ENCODE measurements at places on chromosomes 13 and 19.

- peak; percentile 26 for DNase-seq
Measured at GRCh38 chr13:89361909-89362308, 1690.7 kb downstream of the SLITRK5 start.

DNA sequence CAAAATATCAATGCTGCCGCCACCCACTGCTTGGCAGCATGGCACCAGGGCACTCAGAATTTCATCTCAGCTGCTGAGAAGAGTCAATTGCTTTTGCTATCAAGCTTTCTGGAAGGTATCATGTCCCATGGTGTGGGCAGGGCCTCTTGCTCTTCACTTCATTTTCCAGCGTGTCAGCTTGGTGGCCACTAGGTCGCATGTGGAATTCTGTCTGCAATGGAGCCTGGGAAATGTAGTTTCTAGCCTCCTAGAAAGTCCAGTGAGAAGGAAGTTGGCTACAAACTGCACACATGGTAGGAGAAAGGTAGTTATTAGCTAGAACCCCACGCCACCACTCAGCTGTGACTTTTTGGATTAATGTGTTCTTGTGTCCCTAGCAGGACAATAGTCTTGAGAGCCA lies 105.3 kb downstream of the MYO16 start:
- DNase-seq: no peak

DNA sequence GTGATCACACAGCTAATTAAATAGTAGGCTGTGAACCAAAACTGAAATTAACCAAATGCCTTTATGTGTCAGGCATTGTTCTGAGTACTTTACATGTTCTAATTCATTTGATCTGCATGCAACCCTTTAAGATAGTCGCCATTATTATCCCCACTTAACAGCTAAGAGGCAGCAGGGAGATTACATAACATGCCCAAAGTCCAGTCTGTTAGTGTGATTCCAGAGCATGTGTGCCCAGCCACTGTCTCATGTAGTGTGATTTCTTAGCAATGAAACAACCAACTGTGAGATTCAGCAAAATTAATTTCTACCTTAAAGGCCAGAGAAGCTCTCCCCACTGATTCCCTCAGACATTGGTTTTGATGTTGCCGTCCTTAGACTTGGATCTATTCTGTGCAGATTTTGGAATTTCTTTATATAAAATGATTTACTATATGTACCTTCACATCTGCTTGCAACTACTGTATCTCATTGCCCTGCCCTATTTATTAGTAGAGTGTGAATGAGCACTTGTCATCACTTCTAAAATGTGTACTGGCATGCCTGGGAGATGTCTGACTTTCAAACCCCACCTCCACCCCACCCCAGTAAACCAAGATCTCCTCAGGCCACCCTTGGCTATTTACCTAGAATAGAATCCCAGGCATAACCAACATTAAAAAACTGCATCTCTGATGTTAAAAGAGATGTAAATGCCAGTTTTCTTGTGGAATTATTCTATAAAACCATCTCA lies 41.2 kb downstream of the POLR1D start:
- no peak for DNase-seq

DNA sequence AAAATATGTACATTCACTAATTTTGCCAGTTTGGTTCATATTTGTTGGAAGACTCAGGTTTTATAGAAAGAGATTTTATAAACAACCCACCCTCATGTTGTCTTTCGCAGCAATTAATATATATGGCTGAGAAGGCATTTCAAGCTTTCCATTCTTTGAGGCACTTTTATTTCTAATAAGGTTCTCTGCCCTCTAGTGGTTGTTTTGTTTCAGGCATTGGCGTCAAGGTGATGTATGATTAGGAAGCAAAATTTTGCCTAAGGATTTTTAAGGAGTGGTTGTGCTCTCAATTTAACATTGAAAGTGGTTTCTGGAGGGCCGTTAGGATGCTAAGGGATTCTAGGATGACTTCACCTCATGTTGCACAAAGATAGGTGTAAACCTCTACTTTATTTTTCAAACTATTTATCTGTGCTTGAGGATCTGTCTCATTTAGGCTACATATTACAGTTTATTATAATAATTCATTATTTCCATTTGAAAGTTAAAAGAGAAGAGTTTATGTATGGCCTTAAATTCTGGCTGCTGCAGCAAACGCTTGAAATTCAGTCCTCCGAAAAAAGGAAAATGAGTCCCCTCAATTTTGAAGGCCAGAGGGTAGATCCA lies 35.9 kb downstream of the OXGR1 start:
- peak; percentile 38 for DNase-seq

DNA sequence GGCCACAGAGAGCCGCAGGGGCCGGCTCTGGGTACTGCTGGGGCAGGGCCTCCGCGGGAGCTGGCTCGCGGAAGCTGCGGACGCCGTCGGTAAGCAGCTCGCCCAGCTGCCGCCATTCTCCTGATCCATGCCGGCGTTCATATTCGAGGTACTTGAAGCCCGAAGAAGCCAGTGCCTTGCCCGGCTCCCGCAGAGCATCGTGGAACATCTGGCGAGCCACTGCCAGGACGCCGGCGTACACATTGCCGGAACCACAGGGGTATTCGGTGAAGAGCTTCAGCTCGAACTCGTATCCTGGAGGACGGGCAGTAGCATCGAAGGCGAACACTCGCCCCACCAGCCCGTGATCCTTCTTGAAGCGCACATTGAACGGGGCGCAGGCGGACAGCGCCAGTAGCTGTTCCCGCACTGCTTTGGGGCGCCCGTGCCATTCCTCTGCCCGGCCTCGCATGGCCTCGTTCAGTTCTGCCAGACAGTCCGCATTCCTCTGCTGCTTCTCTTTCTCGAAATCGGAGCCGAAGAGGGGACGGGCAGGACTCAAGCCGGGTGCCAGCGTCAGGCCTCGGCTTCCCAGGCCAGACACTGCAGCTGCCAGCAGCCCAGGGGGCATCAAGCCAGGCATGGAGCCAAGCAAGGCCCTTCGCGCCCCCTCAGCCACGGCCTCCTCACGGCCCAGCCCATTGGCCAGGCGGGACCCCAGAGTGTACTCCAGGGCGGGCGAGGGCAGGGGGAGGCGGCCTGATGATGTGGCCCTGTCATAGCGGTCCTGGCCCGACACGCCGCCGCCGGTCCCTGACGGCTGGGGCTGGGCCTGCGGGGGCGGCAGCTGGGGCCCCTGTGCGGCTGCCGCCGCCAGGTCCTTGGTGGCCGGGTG lies 1.0 kb downstream of the IRF2BP1 start:
- no peak for DNase-seq

DNA sequence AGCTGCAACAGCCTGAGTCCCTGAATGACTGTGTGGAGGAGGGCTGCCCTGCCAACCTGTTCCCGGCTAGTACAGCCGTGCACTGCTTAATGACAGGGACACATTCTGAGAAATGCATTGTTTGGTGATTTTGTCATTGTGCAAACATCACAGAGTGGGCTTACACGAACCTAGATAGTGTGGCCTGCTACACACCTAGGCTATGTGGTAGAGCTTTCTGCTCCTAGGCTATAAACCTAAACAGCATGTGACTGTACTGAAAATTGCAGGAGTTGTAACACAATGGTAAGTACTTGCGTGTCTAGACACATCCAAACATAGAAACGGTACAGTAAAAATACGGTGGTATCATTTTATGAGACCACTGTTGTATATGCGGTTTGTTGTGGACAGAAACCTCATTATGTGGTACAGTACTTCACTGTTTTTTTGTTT lies 35.0 kb downstream of the VASP start:
- no peak for DNase-seq

- DNase-seq: peak; percentile 70
Measured at GRCh38 chr19:46351241-46352041, 4.6 kb downstream of the PPP5C start.

DNA sequence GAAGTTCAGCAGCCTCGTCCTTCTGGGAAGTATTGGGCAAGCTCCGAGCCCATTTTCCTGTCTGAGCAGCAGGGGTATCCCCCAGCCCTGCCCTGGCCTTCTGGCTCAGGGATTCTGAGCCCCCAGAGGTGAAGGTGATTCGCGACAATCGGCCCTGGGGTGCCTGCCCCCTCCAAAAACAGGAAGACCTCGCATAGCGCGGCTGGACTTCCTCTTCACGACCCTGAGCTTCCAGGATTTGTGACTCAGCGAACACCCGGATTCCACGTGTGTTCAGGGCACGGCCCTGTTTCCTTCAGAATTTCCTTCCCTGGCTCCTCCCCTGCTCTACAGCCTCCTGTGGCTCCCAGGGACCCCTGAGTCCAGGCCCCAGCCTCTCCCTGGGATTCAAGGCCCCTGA lies at the start of gene SEMA6B:
Gene SEMA6B, minus strand, starts transcription at position 116 of the 400 bp plus-strand sequence. CDS start 1,227 bp downstream, outside the sequence.
- DNase-seq: peak; percentile 91

DNA sequence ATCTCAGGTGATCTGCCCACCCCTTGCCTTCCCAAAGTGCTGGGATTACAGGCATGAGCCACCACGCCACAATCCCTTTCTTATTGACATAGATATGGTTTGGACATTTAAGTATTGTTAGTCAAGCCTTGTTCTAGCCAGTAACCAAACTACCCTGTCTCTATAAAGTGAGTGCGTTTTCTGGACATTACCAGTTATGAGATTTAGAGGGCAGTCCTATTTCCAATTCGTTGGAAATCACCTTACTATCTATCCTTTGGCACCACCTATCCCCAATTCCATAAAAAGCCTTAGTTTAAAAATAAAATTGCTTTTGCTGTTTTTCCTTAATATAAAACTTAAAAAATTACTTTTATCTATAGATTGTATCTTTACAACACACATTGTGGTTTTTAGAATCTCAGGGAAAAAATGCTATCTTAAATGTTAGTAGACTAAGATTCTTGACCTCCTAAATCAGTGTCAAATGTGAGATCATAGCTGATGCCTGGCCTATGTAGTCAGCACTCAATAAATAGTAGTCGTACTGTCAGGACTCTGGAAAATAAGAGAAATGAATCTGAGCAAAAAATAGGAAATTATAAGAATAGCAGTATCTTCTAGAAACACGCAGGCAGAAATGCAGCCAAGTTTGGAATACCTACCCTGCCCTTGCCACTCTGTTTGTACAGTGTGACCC lies 57.0 kb downstream of the NUFIP1 start:
- DNase-seq: no peak
